ENCODE measurements at places on chromosomes 11 and 22.

- no peak for DNase-seq
Observed at GRCh38 chr22:46125816-46126765, 24.2 kb upstream of the PPARA start.

DNA sequence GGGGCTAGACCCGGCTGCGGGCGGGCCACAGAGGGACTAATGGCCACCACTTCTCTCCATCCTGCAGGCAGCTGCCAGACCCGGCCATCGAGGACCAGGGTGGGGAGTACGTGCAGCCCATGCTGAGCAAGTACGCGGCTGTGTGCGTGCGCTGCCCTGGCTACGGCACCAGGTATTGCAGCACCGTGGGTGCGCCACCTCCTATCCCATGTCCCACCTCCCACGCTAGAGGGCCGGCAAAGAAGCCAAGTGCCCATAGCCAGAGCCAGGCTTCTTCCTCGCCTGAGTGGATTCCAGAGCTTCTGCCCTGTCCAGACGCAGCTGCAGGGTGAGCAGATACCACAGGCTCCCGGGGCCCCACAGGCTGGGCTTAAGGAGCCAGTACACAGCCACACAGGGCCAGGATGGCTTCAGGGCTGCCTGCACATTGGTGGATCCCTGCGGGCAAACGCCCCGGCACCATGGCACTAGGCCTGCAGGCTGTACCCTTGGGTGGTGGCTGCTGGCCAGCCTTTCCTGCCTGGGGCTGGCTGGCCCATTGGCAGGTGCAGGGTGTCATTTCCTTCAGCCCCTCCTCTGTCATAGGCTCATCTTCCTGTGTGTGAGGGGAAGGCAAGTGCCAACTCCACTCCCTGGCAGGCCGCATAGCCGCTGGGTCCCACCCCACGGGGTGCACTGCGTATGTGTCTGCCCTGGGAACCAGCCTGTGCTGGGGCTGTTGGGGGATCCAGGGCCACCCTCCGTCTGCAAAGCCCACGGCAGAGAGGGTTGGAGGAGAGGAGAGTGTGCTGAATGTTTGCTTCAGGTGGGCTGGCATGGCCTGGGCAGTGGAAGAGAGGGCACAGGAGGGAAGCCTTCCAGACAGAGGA lies 16.5 kb upstream of the DGCR8 start:
- no peak for DNase-seq

- peak; percentile 90 for DNase-seq
Observed at GRCh38 chr22:37166675-37167066, 17.0 kb upstream of the IL2RB start.

GRCh38 chr11:20731676-20732215 lies 62.4 kb downstream of the NELL1 start:
- DNase-seq: no peak

- DNase-seq: no peak
Observed at GRCh38 chr11:128311742-128312719, 275.3 kb downstream of the ETS1 start.

DNA sequence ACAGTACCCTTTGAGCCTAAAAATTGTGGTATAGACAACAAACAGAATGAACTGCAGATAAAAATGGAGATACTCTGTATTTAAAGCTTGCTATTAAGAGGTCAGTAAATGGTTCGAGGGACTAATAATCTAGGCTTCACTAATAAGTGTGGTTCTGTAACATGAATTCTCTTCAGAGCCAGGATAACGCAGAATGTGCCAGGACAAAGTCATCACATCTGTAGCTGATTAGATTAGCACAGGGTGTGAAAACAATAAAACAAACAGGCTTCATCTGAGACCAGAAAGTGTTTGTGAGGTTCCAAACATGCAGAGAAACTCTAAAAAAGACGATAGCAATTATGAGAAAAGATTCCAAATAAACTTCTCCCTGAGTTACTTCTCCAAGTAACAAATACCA lies 89.1 kb upstream of the LUZP2 start:
- no peak for DNase-seq

DNA sequence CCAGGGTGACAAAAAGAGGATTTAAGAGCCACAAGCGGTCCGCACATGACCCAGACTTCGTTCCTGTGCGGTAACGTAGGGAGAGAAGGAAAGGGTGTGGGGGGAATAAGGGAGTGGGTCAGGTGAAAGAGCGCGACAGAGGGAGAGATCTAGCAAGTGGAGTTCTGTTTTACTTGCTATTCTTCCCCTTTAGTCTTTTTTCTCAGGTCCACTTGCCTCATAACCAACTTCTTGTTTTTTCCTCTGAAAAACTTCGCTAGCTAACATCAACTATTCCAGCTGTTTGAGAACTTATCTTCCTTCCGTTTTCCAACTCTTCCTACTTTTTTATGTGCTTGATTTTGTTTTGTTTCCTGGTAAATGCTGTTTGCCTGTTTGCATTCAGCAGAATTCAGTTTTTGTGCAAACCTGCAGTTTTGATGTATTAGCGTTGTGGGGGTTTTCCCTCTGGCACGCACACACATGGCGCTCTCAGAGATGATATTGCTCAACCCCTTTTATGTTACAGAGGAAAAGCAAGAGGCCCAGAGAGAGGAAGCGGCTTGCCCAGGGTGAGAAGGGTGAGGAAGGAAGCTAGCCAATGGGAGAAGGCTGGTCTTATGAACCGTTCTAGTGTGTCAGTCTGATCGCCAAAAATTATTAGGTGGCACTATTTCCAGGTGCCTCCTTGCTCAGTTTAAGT lies 592 bp upstream of the CTSC start:
- DNase-seq: peak; percentile 56

- no peak for DNase-seq
Observed at GRCh38 chr11:75499423-75500190, 26.1 kb downstream of the GDPD5 start.

- no peak for DNase-seq
Observed at GRCh38 chr11:11510939-11511338, 110.9 kb downstream of the GALNT18 start.

DNA sequence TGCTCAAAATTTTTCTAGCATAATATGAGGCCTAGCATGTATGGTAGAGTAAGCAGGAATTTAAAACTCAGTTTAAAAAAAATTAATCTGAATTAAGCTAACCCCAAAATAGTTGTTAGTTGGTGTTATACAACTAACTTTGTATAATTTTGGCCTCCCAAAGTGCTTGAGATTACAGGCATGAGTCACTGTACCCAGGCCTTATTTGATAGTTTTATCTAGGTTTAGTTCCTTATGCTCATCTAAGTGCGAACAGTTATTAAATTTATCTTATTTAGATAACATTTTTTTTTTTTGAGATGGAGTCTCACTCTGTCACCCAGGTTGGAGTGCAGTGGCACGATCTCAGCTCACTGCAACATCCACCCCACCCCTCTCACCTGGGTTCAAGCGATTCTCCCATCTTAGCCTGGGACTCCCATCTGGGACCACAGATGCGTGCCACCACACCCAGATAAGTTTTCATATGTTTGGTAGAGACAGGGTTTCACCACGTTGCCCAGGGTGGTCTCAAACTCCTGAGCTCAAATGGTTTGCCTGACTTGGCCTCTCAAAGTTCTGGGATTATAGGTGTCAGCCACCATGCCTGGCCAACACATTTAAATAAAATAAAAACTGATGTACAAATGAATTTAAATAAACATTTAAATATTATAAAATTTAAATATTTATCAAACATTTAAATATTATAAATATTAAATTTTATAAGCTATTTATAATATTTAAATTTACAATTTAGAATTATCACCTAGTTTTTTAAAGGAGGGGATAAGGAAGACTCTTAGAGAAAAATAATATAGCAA lies 7.5 kb downstream of the IL18 start:
- DNase-seq: no peak

- no peak for DNase-seq
Observed at GRCh38 chr22:31394326-31394725, 5.1 kb upstream of the DRG1 start.

DNA sequence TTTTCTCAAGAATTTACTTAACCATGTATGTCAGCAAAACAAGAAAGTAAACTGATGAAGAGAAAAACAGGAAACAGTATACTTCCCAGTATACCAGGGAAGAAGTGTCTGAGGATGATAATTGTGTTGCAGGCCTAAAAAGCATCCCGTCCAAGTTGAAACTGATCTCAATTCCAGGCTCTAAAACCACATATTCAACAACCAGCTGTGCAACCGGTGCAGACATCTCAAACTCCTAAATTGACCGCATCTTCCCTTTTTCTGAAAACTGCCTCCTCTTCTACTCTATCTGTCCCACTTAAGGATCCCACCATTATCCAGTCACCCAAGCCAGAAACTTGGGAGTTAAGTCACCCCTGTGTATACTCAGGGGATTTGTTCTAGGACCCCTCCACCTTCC lies 47.2 kb downstream of the CCDC83 start:
- DNase-seq: no peak

DNA sequence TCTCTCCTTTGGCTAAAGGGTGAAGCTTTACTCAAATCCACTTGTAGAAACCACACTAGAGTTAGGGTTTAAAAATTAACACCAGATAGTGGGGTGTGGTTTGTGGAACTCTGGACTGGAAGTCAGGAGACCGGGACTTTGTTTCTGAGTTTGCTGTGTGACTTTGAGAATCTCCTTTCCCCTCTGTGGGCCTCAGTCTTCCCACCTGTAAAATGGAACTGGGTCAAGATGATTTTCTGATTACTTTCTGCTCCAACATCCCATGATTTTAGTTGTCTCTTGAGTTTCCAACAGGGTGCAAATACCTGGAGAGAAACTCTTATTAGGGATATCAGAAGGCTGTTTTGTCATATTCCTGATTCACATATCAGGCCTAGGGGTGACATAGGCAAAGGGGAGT lies 301.0 kb downstream of the MIAT start:
- no peak for DNase-seq

- DNase-seq: no peak
Observed at GRCh38 chr11:118916842-118917388, 8.8 kb downstream of the BCL9L start.

- DNase-seq: no peak
Observed at GRCh38 chr11:46682773-46683752, 17.4 kb downstream of the ARHGAP1 start.

- DNase-seq: no peak
Observed at GRCh38 chr11:12503039-12503484, 125.7 kb downstream of the PARVA start.

- DNase-seq: no peak
Observed at GRCh38 chr11:117381481-117382387, 54.1 kb downstream of the CEP164 start.

GRCh38 chr11:111155021-111155420 lies 90.5 kb upstream of the POU2AF2 start:
- no peak for DNase-seq

DNA sequence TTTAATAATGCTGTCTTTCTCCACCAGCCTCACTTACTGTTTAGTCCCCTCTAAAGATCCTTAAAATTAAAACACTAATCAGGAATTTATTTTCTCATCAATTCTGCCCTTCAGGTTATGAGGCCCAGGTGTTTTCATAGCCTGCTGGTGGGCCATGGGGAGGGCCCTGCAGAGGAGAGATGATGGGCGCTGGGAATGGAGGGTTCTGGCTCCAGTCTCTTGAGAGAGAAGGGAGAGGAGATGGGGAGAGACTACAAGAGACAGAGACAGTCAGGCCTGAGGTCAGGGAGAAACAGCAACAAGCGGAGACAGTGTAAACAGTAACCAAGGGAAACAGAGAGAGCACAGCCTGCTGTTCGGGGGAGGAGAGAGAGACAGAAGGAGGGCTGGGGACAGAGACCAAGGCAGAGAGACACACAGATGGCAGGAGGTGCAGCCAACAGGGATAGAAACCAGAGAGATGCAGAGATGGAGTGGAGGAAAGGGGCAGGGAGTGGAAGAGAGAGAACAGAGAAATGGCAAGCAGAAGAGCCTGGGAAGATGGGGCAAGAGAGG lies 187.3 kb upstream of the SYT13 start:
- DNase-seq: no peak

DNA sequence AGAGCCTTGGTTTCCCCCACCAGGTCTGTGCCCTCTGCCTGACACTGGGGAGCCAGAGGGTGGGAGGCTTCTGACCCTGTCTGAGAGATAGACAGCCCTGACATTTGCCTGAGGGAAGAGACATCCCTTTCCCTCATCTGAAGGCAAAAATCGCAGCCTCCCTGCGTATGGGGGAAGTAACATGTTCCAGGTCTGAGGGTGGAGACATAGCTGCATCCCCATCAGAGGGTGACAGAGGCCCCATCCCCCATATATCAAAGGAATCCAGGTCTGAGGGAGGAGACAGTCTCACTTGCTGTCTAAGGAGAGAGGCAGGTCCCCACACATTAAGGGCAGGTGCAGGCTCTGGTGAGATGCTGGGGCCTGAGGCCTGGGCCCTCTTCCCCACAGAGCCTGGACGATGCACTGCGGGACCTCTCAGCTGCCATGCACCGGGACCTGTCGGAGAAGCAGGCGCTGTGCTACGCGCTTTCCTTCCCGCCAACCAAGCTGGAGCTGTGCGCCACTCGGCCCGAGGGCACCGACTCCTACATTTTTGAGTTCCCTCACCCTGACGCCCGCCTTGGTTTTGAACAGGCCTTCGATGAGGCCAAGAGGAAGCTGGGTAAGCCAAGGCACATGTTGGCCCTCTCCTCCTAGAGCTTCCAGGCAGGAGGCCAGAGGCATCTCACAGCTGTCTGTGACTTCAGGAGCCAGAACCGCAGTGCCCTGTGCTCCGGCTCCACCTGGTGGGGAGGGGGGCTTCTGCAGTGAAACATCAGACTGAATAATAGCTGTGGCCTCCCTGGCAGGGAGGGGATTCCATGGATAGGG lies 16.1 kb upstream of the RELT start:
- DNase-seq: peak; percentile 45

- DNase-seq: no peak
Observed at GRCh38 chr11:76047766-76048165, 158.5 kb downstream of the WNT11 start.
